ENCODE measurements at places on chromosomes 13 and 19. TPM values are rescaled to one million over a fixed set of nuclear protein-coding genes. Genes with fewer than 3 reads are reported as not detected.
A peak's percentile ranks its signal among the peaks of the same experiment; 100 is the strongest.

DNA sequence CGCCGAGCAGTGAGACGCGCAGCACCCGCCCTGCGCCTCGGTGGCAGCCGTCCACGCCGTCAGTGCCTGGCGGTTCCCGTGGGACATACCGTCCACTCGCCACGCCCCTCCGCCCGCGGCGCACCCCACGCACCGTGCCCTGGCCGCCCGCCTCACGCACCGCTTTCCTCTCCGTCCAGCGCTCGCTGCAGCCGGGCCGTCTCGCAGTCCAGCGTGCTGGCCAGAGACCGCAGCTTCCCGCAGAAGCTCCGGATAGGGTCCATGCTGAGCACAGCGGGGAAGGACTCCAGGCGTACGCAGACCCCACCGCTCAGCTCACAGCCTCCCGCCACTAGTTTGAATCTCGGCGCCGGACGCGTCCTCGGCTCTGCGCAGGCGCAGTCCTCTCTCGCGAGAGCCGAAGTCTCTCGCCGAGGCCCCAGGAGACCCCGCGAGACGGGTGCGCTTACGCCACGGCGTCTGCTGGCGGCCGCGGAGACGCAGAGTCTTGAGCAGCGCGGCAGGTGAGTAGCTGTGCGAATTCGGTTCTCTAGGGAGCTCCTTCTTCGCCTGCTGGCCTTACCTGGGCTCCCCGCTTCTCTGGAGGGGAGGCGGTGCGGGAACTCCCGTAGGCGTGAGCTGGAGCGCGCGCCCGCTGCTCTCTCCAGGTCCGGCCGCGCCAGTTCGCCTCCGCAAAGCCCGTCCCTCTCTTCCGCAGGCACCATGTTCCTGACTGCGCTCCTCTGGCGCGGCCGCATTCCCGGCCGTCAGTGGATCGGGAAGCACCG is at the start of the genes MRPL57 and SKA3:
Gene MRPL57 (plus strand): TSS at position 444 of the 767 bp plus-strand sequence. CDS start 259 bp downstream, at position 703.
Gene SKA3 (minus strand): TSS at position 338 of the 767 bp plus-strand sequence. CDS start 75 bp downstream, at position 263.
- peak; percentile 97 for DNase-seq

- DNase-seq: no peak
These were observed 61.8 kb upstream of the PDX1 start for GRCh38 chr13:27858046-27858445.

- DNase-seq: no peak
These were observed 762.2 kb upstream of the PRR20A start for GRCh38 chr13:56378566-56378965.

- no peak for DNase-seq
These were observed 100.7 kb downstream of the SERP2 start for GRCh38 chr13:44474122-44474910.

DNA sequence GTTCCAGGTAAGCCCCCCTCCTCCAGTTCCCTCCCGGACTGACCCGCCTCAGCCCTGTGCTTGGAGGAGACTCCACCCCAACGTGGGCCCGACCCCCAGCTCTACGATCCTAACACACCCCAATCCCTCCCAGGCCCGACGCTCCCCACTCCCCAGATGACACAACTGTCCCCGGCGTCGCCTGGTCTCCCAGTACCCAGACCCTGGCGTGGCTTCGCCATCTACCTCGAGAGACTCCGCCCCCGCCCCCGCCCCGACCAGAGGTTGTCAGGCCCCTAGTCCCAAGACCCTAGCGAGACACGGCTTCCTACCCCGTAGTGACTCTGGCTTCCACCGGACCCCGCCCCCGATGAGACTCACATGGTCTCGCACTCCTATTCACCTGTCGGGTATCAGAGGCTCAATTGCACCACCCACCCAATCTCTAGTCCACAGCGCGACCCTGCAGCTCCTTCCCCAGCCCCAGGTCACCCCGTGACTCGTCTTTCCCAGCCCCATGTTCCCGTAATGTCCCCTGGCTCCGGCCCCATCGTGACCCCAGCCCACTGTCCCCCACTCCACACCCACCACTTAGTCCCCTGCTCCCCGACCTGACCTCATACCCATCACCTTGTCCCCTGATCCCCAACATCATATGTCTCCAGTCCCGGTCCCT is 2.9 kb downstream of the CD37 start:
- DNase-seq: no peak

DNA sequence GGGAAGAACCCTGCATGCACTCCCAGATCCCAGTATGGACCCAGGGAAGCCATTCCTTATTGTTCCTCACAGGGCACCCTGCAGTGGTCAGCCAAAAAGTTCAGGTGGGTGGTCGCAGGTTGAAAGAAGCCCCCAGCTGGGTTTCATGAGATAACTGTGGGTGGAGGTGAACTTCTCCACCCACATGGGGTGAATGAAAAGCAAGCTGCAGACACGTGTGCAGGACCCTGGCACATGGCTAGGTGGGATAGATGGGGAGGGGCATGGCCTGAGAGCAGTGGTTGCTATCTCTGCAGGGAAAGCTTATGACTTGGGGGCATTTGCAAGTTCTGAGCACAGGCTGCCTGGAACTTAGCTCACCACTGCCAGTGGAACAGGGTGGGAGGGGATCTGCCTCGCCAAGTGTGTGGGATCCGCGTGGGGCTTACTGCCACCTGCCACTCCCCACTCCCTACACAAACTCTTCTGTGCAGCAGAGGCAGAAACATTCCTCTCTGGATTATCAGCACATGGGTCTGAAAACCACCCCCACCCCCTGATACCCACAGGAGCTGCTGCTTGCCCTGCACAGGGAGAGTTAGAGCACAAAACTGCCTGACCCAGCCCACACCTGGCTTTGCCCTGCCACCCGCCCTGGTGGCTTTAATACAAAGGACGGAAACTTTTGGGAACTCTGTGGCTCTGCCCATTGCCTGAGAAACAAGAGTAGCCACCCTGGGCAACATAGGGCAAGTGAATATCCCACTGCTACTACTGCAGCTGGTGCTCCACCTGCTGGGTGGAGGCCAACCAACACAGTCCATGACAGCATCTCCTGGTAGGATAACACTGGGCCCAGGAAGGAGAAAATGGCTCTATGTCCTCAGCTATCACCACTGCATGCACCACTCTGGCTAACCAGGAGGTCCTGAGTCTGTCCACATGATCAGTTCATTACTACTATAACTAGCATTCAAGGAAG is 24.4 kb downstream of the PLA2G4C start:
- no peak for DNase-seq

- no peak for DNase-seq
These were observed 17.7 kb upstream of the OVOL3 start for GRCh38 chr19:36093146-36093662.

DNA sequence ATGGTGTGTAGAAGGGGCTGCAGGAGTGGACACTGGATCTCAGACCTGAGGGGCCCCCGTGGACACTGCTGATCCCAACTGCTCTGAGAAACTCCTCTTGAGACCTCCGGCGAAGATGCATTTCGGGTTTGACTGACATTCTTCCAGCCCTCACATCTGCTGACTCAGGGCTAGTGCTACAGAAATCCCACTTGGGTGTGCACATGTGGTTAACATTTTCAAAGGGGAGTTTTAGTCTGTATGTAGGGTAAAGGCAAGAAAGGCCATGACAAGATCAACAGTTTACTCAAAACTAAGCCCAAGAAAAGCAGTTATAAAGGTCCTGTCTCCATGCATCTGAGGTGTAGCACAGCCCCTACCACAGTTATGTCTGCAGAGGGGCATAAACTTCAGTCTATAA is 31.2 kb downstream of the DLEU7 start:
- no peak for DNase-seq

DNA sequence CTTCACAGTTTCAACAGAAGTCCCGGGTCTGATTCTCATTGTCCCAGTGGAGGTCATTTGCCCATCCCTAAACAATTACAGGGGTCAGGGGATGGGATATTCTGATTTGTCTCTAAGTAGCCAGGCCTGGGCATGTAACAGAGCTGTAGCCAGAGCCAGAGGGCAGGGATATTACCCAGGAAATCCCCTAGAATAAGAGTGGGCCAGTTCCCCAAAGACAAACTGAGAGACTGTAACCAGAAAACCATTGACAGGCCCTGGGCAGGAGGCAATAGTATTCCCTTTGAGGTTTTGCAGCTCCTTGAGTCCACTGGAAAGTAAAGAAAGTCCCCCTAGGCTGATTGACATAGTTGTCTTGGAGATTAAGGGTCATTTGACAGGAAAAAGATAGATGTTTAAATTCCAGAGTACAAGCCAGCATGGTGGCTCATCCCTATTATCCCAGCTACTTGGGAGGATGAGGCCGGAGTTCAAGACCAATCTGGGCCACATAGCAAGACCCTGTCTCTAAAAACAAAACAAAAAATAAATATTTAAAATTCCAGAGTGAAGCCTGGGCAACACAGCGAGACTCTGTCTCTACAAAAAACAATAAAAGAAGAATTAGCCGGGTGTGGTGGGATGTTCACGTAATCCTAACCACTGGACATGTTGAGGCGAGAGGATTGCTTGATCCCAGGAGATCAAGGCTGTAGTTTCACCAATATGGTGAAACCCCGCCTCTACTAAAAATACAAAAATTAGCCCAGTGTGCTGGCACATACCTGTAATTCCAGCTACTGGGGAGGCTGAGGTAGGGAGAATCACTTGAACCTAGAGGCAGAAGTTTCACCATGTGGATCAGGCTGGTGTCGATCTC is 1.9 kb upstream of the SDHAF1 start:
- no peak for DNase-seq

DNA sequence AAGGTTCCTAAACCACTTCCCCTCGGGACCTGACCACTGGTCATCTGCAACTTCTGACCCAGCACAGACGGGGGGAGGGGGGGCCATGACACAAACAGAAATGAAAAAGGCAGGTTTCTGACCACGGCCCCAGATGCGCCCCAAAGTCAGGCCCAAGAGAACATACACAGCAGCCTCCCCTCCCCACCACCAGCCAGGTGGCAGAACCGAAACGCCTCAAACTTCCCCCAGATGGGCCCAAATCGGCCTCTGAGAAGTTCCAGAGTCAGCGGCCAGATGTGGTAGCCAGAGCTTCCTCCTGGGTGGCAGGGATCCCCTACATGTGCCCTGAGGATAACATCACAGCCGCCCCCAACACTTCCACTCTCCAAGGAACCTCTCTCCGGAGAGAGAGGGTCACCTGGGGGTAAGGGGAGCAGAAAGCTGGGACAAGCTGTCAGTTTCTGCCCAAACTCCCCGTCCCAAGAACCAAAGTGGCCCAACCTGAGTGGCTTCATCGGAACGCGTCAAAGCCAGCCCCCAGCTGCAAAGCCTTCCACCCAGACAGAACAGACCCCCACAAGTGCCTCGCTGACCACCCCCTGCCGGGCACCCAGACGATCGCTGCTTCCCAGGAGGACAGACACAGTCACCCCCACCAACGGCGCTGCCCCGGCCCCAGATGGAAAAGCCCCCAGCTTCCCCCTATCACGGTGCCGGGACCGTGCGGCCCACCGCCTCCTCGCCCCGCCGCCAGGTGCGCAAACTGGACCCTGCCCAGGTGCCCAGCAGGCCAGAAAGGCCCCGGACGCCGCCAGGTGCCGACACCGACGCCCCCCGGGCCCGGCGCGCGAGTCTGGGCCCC is 800 bp downstream of the ELL start:
- no peak for DNase-seq

DNA sequence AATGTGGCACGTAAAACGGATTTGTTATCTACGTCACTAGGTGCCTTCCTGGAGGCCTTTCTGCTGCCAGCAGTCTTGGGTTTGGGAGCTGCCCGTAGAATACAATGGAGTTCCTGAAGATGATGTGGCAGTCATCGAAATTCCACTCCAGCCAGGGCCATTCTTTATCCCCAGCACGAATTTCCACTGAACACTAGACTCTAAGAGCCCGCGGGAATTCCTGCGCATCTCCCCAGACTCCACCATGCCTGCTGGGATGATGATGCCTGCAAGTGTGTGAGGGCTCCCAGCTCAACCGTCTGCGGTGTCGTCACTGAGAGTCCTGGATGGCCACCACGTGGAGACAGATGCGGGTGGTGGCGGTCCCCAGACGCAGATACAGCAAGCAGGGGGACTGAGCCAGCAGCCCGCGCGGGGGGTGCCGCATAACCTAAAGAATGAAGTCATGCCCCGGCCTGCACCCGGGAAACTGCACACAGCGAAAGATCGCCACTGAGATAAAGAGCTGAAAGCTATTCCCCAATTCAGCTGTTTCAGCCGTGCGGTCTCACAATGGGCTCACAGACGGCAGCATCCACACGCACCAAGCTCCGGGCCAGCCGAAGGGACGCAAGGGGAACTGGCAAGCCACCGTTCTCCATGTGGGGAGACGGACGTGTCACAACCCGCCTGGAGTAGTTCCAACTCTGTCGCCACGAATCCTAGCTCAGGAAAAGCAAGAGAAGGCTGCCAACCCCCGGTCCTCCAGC is 41.1 kb downstream of the COL4A1 start:
- DNase-seq: peak; percentile 59

DNA sequence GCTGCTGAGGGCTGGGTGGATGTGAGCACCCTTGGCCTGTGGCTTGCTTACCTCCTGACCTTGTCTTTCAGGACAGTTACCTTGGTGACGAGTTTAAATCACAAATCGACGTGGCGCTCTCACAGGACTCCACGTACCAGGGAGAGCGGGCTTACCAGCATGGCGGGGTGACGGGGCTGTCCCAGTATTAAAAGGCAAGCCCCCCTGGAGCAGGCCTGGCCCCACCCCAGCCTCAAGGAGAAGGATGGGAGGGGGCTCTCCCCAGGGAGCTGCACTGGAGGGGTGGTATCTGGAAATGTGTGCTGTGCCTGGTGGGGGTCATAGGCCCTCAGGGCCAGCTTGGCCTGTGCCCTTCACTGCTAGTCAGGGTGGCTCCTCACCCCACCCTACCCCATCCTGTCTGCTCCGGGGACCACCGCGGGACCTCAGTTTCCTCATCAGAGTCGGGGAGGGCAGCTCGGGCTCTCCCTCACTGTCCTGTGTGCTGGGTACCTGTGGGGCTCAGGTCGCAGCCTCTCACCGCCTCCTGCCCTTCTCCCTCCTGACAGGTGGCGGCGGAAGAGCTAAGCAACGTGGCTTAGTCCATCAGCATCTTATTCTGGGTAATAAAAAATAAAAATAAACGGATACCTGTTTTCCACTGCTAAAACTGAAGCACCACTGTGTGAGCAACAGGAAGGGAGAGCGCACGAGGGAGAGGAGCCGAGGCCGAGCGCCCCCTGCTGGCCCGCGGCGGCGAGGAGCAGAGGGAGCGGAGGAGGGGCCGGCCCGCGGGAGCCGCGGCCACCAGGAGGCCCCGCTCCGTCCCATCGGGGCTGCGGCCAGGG is 29.8 kb downstream of the CERS1 start:
- peak; percentile 80 for DNase-seq

The LRRC4B gene
- 52.9 TPM for polyA plus RNA-seq

The GIPR gene
- polyA plus RNA-seq: 0.19 TPM

The CEBPA gene
- polyA plus RNA-seq: 5.0 TPM

The MPV17L2 gene
- polyA plus RNA-seq: 19.0 TPM

The LILRB3 gene
- 0.29 TPM for polyA plus RNA-seq

The PSG2 gene
- polyA plus RNA-seq: not detected

Measured in brain (organoid and tissue), 16 donors.